ENCODE measurements at places on chromosomes 2 and 18. TPM values are rescaled to one million over a fixed set of nuclear protein-coding genes. Genes with fewer than 3 reads are reported as not detected.

Gene SIX2
- 17.9 TPM for total RNA-seq

Gene OLA1
- total RNA-seq = 149 TPM

Gene MYO5B
- 58.0 TPM for total RNA-seq

Gene CXCR1
- 0.87 TPM for total RNA-seq

Gene GNLY
- 5.8 TPM for total RNA-seq
